ENCODE measurements at places on chromosomes 16 and 17.

DNA sequence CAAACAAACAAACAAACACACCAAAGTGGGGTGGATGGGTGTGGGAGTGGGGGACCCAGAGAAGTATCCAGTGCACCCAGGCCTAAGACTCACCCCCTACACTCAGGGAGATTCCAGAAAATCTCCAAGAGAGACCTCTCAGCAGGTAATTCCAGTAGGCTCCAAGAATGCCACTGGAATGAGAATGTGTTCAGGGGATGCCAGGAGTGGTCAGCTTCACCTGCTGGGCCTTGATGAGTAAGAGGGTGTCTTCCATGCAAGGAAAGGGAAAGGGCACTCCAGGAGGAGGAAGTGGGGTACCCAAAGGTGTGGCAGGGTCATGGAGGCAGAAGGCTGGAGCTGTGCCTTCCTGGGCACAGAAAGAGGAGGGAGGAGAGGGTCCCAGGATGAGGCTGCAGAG, 9.9 kb downstream of the CDH1 start:
- DNase-seq: no peak

GRCh38 chr16:57412584-57412983, 8.0 kb downstream of the CCL17 start:
- DNase-seq: no peak

- no peak for DNase-seq
Observed at GRCh38 chr16:81600275-81600674, 155.7 kb downstream of the CMIP start.

DNA sequence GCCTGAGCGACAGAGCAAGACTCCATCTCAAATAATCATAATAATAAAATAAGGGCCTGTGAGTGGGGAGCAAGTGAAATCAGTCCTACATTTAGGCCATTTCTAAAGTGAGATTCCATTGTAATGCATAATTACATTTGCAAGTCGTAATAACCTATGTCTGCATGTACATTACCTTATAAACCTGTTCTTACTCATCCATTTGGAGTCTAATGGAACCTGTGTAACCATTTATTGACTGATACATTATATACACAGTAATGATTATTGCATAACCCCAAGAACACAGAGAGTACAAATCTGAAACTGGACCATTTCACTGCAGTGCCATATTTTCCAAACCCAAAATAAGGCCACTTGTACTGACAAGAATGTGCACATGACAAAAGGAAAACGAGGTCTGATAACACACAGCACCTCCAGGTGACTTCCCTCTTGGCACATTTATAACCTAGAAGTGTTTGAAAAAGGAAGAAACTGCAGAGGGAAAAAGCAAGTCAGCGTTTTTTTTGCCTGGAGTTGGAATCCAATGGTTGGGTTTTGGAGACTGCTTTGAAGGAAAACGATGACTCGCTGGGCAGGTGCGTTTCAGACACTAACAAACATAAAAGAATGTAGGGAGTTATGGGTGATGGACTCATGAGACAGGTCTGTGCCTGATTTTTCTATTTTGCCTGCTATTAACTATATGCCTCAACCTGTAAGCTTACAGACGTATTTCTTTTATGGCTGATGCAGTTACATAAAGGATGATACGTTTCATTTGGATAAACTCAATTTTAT, 63.6 kb upstream of the KIFC3 start:
- DNase-seq: no peak

GRCh38 chr17:40073454-40074174, 10.8 kb downstream of the THRA start:
- no peak for DNase-seq

GRCh38 chr16:51839727-51840462, 688.8 kb upstream of the SALL1 start:
- no peak for DNase-seq

DNA sequence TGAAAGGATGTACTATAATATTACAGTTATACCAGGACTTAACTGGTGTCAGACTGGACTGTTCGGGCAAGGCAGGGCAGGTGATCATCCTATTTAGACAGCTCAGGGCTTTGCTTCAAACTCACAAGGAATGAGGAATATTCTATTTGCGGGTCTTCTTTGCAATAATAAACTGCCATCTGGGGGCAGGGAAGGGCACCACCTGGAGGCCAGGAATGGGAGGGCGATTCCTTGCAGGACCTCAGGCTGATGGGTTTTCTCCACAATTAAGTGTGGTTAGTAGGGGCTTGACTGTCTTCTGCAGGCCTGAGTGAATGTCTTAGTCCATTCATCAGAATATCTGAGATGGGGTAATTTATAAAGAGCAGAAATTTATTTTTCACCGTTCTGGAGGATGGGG, 424.1 kb downstream of the CA10 start:
- no peak for DNase-seq

GRCh38 chr16:86285938-86286921, 224.1 kb upstream of the FOXF1 start:
- DNase-seq: no peak

DNA sequence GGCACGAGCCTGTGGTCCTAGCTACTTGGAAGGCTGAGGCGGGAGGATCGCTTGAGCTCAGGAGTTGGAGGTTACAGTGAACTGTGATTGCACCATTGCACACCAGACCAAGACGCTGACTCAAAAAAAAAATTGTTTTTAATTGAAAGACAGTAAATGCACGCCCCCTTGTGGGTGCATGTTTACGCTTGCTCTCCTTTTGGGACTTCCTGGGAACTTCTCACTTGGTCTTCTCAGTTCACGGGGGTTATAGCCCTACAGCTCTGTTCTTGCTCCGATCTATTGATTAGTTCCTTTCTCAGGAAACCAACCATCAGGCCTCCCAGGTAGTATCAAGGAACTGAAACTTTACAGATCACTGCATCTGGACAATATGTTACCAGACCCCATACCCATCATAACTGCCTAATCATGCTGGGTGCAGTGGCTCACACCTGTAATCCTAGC, 14.2 kb upstream of the RIPOR1 start:
- DNase-seq: peak; percentile 86

DNA sequence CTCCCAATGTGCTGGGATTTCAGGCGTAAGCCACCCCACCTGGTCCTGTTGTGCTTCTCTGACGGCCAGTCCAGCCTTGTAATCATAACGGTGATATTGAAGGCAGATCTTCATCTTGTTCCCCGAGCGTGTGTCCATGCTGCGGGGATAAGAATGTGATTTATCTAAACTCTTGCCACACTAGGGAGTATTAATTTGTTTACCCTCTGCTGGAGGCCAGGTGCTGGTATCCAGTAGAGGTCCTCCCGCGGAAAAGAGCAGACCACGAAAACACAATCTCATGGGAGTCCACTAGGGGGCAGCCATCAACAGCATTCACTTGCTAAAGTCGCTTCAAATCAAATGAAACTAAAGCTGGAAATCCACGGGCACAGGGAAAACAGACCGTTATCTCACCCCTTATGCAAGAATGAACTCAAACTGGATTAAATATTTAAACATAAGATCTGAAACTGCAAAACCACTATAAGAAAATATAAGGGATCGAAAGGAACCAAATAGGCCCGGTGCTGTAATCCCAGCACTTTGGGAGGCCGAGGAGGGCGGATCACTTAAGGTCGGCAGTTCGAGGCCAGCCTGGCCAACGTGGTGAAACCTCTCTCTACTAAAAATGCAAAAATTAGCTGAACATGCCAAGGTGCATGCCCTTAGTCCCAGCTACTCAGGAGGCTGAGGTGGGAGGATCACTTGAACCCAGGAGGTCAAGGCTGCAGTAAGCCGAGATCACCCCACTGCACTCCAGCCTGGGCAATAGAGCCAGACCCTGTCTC, 22.3 kb upstream of the RBBP6 start:
- peak; percentile 83 for DNase-seq

GRCh38 chr16:57315416-57315815, 30.9 kb upstream of the PLLP start:
- no peak for DNase-seq

GRCh38 chr16:57883953-57884654, 81.8 kb upstream of the KIFC3 start:
- no peak for DNase-seq

DNA sequence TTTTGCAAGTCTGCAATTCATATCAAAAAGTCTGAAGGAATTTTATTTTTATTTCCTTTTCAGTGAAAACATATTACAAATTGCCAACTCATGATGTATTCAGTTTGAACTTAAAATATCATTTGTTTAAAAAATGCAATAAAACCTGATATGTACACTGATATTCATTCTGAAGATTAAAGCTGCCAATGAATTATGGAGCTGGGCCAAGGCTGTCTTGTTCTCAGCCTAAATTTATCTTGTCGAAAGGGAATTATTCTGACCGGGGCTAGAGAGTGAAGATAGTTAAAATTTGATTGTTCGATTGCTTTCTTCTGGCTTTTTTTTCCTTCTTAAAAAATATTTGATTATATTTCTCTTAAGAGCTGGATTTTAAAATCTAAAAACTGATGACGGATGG, 54.0 kb upstream of the RBFOX1 start:
- no peak for DNase-seq

DNA sequence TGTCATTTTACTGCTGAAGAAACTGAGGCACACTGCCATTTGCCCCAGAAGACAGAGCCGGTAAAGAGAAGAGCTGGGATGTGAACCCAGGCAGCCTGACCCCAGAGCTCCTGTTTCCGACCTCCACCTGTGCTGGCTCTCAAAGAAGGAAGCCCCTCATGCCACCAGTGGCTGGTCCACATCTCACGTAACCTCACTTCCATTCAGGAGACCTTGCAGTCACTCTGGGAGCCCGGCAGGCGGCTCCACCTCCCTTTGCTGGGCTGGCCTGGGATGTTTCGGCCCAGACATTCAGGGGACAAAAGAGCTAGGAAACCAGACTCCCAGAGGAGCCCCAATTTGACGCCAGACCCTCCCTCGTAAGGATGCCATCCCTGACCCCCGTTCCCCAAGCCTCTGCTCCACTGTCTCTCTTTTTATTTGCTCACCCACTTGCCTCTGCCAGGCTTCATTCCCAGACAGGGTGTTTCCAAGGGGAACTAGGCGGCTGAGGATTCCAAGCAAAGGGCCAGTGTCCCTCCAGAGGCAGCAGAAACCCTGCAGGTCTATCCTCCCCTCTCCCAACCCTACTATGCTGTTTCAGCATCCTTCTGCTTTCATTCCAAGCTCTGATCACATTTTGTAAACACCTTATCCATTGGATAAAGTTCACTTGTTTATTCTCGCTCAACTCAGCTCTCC, 2.8 kb downstream of the TAF1C start:
- DNase-seq: no peak

DNA sequence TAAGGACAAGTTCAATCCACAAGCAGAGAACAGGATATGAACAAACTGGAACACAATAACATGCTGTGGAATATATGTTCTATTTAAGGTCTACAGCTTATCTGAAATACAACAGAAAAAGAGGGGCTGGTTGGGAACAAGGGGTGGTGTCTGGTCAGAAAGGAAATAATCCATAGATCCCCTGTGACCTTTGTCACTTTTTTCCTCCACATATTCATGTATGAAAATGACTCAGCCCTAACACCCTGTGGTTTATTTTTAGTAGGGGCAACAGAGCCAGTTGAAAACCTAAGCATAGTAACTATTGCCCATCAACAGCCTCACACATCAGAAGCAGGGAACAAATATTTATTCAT, 12.3 kb upstream of the SPAG9 start:
- no peak for DNase-seq

DNA sequence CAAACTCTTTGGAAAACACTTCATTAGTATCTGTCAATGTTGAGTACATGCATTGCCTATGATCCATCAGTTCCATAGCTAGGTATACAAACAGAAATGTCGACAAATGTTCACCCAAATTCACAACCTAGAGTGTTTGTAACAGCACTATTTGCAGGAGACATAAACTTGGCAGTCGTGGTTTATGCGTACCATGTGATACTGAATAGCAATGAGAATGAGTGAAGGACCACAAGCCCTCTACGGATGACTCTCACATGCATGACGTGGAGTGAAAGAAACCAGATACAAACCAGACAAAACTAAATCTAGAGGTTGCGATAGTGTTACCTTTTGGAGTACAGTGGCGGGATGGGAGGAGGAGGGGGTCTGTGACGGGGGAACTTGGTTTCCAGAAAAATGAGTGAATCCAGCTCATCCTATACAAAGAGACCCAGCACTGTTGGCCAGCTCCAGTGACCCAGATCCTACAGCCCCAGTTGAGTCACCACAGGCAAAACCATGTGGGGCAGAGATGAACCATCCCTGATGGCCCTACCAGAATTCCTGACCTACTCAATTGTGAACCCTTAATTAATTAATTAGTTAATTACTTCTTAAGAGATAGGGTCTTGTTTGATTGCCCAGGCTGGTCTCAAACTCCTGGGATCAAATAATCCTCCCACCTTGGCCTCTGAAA, 15.9 kb upstream of the ULK2 start:
- no peak for DNase-seq

DNA sequence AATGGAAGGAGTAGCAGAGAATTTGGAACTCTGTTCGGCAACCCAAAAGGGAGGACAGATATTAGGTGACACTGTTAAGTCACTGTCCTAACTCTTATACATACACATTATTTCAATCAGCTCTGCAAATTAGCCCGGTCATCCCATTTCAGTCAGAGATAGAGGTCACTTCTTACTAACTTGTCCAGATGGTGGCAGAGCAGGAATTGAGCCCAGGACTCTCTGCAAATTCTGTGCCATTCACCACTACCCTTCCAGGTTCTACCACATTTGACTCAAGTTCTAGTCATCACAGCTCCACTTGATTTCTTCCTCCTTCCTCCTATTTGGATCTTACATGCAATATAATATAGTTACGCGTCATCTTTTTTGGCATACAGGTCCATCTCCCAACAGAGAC, 35.9 kb upstream of the NUDT7 start:
- DNase-seq: no peak

- DNase-seq: peak; percentile 58
Observed at GRCh38 chr16:87608400-87608985, 6.2 kb downstream of the JPH3 start.

GRCh38 chr16:7268182-7268581, 64.5 kb upstream of the RBFOX1 start:
- DNase-seq: no peak

- DNase-seq: no peak
Observed at GRCh38 chr17:17872547-17873345, 36.0 kb upstream of the SREBF1 start.

- DNase-seq: no peak
Observed at GRCh38 chr17:79952265-79952877, 83.3 kb downstream of the TBC1D16 start.

DNA sequence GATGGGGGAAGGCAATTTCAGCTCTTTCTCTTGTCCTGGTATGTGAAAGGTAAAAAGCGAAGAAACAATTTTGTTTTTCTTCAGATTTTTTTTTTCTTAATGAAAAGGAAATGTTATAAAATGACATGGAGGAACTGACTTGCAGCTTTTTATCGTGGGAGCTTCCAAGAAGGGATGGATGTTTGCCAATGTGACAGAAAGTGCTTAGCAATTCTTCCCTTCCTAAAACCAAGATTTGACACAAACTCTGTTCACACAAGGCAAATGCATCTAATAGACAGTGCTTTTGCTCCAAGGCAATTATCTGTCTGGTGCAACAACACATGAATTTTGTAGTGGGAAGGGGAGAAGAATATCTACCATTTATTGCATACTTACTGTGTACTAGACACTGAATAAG, 988.5 kb downstream of the CDH11 start:
- no peak for DNase-seq

- DNase-seq: no peak
Observed at GRCh38 chr17:38421171-38421841, 7.0 kb upstream of the ARHGAP23 start.

- DNase-seq: peak; percentile 77
Observed at GRCh38 chr16:4273858-4274311, 1.1 kb upstream of the TFAP4 start.

- DNase-seq: peak; percentile 62
Observed at GRCh38 chr16:28202147-28202746, 9.5 kb downstream of the XPO6 start.

- no peak for DNase-seq
Observed at GRCh38 chr16:69619514-69619913, 53.7 kb downstream of the NFAT5 start.

GRCh38 chr17:80319999-80320344, 59.3 kb downstream of the RNF213 start:
- DNase-seq: no peak

Measured in activated T-cell treated with anti-CD3 and anti-CD28 coated beads, Interleukin-2, amount 50 U/mL, for 48 hours (primary cell).